ENCODE measurements at places on chromosomes 6 and 20. TPM values are rescaled to one million over a fixed set of nuclear protein-coding genes. Genes with fewer than 3 reads are reported as not detected.

The PREX1 gene
- 33.9 TPM for total RNA-seq

The CDH26 gene
- total RNA-seq: 0.24 TPM

The VAPB gene
- 9.2 TPM for total RNA-seq

The CEP250 gene
- total RNA-seq: 75.5 TPM

The GTSF1L gene
- not detected for total RNA-seq

The IRF4 gene
- 3.3 TPM for total RNA-seq

The BACH2 gene
- total RNA-seq: 1.1 TPM

The RIPOR2 gene
- 0.53 TPM for total RNA-seq

The BMP2 gene
- total RNA-seq: 13.4 TPM
